ENCODE measurements at places on chromosomes 12 and 14.
A peak's percentile ranks its signal among the peaks of the same experiment; 100 is the strongest.

DNA sequence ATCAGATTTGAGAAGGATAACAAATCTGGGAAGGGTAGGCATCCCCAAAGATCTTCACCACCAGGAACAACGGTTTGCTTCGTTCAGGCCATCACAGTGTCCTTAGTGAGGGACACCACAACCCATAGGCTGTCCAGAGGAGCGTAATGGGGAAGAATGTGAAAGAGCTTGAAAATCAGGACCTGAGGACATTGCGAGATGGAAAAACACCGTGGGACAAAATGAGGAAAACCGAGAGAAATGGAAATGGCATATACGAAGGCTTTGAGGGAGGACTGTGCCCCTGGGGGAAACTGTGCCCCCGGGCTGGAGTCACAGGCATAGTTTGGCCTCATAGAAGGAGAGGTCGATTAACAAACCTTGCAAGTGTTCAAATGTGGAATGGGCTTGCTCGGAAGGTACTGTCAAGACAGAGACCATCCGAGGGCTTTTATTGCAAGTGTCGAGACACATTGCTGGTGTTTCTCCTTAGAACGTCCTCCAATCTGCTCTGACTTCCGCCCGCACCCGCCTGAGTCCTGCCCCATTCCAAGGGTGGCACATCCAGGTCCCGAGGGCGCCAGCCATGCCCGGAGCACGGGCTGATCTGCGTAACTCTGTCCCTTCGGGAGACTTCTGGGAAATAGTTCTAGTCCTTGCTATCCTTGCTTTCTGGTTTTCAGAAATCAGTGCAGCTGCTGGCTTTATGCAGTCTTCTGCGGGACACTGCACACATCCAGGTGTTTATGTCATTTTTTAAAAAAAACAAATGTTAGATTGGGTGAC is 885 bp upstream of the PALS1 start:
- DNase-seq, result peak; percentile 9

DNA sequence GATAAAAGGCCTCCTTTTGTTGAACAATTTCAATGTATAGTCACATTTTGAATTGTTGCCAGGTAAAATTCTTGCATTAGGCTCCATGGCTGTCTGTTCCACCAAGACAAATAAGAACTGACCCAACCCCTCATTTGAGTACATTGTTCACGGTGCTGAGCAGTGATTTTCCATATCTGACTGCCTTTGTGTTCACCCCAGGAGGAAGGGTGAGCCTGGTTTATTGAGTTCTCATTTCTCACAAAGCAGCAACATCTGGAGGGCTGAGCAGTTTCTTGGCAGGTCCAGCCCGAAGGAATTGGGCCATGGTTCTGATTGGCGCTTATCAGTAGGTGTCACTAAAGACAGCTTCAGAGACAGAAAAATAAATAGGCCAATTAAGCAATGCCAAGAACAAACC is 149.1 kb downstream of the BMP4 start:
- no peak for DNase-seq

DNA sequence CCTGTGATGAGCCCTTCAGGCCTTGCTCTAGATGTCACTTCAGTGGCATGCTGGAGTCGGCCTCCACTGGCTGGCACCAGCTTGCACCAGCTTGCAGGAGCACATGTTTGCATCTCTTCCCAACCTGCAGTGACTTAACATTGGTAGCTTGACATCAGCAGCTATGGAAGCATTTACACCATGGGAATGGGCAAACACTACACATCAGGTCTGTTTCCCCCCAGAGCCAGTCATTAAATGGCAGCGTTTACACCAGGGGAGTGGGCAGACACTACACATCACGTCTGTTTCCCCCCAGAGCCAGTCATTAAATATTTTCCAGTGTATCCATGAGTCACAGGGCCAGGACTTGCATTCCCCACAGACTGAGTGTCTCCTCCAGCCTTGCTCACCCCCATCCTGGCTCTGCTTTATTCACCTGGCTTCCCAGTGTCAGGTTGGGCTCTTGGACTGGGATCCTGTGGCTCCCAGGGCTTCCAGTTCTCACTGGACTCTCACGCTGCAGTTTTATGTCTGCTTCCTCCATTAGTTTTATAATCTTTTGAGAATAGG is 51.6 kb upstream of the VRK1 start:
- DNase-seq, result no peak

- no peak for DNase-seq
These were observed 3.9 kb upstream of the ATN1 start for GRCh38 chr12:6923851-6924250.

DNA sequence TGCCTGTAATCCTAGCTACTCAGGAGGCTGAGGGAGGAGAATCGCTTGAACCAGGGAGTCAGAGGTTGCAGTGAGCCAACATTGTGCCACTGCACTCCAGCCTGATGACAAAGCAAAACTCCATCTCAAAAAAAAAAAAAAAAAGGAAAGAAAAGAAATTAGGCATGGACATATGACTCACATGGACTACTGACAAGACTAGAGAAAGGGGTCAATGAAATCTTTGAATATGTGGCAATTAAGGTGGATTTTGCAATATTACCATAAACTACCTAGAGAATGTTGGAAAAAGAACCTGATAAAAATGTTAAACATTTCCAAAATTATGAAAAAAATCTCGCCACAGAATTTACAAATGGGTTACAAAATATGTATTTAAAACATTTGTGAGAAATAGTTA is 873.6 kb downstream of the C12orf50 start:
- DNase-seq, result no peak

DNA sequence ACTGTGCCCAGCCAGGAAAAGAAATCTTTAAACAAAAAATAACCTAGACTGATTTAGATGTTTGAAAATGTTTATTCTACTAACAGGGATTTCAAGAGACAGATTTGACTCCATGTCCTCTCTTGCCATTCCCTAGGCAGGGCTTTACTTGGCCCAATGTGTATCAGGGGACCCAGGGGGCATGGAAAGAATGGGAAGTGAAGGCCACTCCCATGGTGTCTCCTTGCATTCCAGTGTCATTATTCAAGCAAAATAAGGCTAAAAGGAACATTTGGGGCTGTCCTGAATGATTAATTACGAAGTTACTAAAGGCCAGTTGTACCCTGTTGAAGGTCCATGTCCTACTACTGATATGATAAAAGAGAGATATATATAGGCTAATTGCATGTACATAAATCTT is 151.9 kb upstream of the ATF7IP start:
- no peak for DNase-seq

GRCh38 chr12:11891754-11892386 is 178.9 kb upstream of the BCL2L14 start:
- DNase-seq, result no peak

- no peak for DNase-seq
These were observed 559.9 kb downstream of the TRHDE start for GRCh38 chr12:72832024-72832423.

DNA sequence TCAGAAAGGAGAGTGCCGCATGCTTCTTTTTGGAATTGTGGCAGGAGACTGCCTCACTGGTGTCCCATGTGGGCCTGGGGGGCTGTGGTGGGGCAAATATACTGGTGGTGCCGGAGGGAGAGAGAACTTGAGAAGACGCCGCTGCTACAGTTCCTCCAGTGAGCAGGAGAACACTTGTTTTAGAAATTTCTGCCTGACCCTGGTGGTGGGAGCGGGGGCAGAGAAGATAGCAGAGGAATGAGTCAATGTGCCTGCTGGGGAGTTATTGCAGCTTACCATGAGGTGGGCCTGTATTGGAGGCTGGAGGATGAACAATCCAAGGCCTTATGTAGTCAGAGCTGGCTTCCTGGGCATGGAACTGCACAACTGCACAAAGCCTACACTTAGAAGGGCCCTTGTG is 211.8 kb downstream of the SNAPC1 start:
- DNase-seq, result no peak

DNA sequence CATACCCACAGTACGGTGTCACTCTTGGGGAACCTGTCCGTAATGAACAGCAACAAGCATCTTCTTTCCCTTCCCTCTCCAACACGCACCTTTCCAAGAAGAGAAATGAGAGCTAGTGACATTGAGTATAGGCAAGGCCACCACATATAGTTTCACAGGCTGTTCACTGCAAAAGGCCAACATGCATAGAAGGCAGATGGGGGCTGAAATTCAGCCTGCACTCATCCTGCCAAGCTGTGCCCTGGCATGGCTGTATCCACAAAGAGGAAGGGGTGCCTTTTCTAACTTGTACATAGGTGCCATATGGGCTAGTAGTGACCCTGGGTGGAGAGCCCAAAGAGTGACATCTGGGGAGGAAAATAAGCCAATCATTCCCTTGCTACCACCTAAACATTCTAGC is 169.6 kb downstream of the ZFP36L1 start:
- DNase-seq, result no peak

DNA sequence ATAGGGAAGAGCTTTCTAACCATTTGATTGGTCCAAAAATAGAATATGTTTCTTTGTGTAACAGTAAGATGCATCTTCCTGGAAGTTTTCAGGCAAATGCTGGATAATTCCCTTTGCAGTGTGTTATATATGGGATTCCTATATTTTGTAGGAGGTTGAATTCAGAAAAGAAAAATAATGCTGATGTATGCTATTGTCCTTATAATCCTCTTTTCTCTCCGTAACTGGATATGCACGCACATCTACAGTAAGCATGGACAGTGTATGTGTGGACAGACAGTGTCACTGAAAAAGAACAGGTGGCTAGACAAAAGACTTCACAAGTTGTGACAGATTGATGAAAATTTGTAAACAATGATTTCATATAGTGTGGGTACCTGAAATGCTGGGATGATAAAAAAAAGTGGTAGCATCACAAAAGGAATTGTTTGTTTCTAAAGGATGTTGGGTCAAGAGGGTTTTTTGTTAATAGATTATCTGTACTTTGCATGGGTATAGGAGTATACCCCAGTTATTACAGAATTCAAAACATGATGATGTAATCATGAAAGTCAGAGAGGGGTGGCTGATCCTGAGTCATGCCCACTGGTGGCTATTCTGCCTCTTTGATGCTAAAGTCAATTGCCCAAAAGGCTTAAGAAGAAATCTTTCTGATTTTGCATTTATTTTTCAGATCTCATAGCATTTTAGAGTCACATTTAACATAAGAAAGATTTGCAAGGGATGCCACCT is 160.7 kb upstream of the TMTC1 start:
- no peak for DNase-seq

- DNase-seq, result no peak
These were observed 21.0 kb downstream of the KTN1 start for GRCh38 chr14:55600784-55601561.
